Left renal cortex interstitium (tissue), 4 donors: ENCODE measurements at places on chromosomes 11 and 22. TPM values are rescaled to one million over a fixed set of nuclear protein-coding genes. Genes with fewer than 3 reads are reported as not detected.

- DNase-seq: no peak
Measured at GRCh38 chr22:25508161-25508560, 56.3 kb upstream of the GRK3 start.

SCGB1C1 gene
- not detected for polyA plus RNA-seq

DNA sequence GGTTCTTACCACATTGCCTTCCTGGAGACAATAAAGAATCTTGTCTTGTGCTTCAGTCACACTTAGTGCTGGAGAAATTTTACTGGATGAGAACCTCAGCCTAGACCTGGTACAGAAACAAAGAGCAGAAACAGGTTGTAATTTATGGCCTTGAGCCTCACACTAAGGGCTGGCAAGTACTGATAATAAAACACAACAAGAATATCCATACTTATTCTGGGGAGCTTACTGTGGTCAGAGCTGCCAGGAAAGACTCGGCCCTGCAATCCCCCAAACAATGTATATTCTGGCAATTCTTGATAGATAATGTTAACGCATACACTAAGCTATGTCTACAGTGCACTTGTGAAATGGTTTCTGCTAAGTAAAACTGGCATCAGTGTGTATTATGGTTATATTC is 9.7 kb downstream of the SNX19 start:
- DNase-seq: no peak

GRCh38 chr11:83293457-83293774 is 7.2 kb upstream of the CCDC90B start:
- DNase-seq: no peak

FAM89B gene
- 22.1 TPM for polyA plus RNA-seq

DNA sequence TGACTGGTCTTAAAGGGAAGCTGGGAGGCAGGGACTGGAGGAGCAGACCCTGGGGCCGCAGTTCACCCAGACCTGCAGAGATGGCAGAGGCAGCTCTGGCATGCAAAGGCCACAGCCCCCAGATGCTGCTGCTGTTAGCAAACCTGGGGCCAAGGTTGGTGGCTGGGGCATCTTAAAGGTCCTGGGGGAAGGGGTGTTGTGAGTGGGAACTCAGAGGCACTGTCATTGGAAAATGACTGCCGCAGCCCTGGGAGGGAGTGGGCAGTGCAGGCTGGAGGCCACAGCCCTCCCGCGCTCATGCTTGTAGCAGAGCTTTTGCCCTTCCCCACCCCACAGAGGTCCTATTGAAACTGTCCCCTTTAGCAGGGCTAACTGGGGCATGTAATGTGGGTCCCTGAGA is 111.8 kb downstream of the CTTN start:
- DNase-seq: no peak

- no peak for DNase-seq
Measured at GRCh38 chr11:31825838-31826484, 14.8 kb upstream of the PAX6 start.

CTSF gene
- polyA plus RNA-seq: 102 TPM

- no peak for DNase-seq
Measured at GRCh38 chr11:108914211-108914610, 249.3 kb downstream of the DDX10 start.

DNA sequence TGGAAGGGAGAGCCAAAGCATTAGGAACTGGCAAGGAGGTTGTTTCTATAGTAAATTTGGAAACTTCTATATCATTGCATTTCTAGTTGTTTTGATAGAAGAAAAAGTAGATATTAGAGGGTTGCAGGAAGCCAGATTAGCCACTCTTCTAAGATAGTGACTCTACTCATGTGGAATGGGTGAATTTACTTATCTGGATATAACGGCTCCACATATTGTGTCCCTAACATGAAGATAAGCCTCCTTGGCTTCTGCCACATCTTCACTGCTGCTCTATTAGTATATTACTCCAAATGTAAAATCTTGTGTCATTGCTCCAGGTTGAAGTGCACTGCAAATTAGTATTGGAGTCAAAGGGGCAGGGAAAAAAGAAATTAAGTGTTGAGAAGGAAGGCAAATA is 283.3 kb downstream of the CASP12 start:
- no peak for DNase-seq

SYT13 gene
- 13.7 TPM for polyA plus RNA-seq

DNA sequence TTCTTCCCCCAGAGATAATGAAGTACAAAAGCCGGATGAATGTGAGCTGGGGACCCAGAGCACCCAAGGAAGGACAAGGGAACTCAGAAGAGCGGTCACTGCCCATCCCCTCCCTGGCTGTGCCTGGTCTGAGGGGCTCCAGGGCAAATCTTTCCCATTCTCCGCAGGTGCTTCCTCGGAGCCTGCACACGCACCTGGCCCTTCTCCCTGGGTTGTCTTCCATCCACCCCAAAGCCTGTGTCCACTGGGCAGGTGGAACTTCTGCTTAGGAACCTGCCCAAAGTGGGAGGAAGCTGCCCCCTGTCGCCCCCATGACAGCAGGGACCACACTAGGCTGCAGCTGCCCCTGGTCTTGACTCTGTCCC is 121.0 kb upstream of the FGF3 start:
- no peak for DNase-seq

GNAZ gene
- 5.1 TPM for polyA plus RNA-seq

DNA sequence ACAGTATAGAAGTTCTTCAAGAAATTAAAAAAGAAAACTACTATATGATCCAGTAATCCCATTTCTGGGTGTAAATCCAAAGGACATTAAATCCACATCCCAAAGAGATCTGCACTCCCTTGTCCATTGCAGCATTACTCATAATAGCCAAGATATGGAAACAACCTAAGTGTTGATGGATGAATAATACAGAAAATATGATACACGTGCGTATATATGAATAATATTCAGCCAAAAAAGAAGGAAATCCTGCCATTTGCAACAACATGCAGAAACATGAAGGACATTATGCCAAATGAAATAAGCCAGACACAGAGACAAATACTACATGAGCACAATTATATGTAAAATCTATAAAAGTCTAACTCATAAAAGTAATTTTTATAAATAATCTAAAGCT is 306.3 kb upstream of the ANO3 start:
- no peak for DNase-seq

C11orf87 gene
- polyA plus RNA-seq: 0.23 TPM

- no peak for DNase-seq
Measured at GRCh38 chr22:27175021-27175838, 517.8 kb downstream of the MIAT start.

CARD16 gene
- 1.3 TPM for polyA plus RNA-seq

DNA sequence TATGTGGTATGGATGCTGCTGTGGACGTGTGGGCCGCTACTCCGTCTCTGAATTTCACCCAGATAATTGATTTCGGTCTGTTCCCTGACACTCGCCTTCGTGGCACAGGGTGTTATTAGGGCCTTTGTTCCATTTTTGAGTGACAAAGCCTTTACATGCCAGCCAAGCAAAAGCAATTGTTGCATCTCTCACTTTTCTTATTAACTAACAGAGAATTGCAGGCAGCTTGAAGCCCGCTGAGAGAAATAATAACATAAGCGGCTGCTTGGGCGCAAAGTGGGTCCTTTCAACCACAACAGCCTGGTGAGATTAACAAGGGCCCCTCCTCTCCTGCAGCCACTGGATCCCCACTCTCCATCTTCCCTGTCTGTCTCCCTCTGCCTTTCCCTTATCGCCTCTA is 449.4 kb downstream of the NTM start:
- no peak for DNase-seq

NCR3LG1 gene
- polyA plus RNA-seq: 1.3 TPM

TMEM25 gene
- polyA plus RNA-seq: 28.2 TPM

DNA sequence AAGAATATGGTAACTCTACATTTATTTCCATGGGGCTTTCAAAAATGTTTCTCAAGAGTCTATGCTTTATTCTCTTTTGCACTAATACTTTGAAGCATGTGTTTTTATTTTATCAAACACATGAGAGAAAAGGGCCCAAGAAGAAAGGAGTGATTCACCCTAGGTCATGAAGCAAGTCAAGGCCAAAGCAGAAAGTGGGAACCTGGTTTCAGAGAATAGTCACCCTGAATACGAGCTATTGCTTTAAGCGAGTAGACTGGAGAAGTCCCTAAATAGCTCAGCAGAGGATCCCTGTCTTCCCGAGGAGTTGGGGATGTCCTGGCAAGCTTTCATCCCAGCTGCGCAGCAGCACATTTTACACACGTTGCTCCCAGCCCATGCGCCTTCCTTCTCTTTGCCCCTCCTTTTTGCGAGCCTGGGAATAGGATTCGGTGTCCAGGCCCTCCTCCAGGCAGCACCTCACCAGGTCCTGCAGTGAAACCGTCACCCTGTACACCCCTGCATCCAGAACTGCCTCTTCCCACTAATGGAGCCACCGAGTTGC is 19.1 kb downstream of the MPEG1 start:
- no peak for DNase-seq

DNA sequence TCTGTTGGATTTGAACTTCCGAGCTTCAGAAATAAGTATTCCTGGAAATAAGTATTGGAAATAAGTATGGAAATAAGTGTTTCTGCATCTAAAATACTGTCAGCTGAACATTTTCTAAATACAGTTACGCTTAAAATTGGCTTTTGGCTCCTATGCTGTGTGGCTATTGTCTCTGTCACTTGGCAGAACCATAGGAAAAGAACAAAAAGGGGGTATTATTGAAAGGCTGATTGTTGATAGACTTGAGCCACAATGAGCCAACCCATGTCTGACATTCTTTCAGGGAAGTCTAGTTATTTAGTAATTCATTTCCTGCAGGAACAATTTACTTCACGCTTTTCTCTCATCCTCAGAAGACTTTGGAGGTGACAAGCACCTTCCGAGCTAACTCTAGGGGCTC is 32.5 kb upstream of the LARGE1 start:
- no peak for DNase-seq

- no peak for DNase-seq
Measured at GRCh38 chr22:49799431-49800075, 28.1 kb downstream of the BRD1 start.

SLC29A2 gene
- 33.0 TPM for polyA plus RNA-seq

DNA sequence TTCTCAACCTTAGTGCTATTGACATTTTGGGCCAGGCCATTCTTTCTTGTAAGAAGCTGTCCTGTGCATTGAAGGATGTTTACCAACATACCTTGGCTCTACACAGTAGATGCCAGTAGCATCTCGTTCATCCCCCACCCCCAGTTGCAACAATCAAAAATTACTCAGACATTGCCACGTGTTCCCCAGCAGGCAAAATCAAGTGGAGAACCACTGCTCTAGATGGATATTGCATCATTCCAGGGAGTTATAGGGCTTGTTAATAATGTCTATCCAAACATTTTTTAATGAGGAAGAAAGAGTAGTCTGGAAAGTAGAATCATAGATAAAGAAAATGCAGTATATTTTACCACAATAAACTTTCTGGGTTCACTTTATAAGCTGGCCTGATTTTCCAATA is 64.1 kb downstream of the PRMT3 start:
- no peak for DNase-seq

GRCh38 chr11:11724994-11725393 is 103.2 kb upstream of the GALNT18 start:
- DNase-seq: no peak

GRCh38 chr22:49670456-49671330 is 157.0 kb downstream of the BRD1 start:
- no peak for DNase-seq

DNA sequence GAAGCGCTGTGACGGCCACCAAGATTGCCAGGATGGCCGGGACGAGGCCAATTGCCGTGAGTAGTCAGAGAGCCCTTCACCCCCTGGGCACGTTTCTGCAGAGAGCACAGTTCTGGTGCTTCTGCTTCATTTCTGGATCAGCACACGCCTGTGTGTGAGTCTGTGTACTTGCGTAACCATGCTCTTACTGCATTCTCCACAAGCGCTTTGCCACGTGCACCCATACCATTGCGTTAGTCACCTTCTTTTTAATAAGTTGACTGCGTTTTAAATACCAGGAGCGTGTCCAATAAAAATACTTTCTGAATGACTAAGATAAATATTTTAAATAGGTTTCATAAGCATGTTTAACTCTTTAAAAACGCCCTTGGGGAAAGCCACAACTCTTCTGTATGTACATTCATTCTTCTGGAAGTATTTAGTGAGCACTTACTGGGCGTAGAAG is 143.0 kb upstream of the SORL1-AS1 start:
- DNase-seq: no peak

OR11H1 gene
- not detected for polyA plus RNA-seq

DNA sequence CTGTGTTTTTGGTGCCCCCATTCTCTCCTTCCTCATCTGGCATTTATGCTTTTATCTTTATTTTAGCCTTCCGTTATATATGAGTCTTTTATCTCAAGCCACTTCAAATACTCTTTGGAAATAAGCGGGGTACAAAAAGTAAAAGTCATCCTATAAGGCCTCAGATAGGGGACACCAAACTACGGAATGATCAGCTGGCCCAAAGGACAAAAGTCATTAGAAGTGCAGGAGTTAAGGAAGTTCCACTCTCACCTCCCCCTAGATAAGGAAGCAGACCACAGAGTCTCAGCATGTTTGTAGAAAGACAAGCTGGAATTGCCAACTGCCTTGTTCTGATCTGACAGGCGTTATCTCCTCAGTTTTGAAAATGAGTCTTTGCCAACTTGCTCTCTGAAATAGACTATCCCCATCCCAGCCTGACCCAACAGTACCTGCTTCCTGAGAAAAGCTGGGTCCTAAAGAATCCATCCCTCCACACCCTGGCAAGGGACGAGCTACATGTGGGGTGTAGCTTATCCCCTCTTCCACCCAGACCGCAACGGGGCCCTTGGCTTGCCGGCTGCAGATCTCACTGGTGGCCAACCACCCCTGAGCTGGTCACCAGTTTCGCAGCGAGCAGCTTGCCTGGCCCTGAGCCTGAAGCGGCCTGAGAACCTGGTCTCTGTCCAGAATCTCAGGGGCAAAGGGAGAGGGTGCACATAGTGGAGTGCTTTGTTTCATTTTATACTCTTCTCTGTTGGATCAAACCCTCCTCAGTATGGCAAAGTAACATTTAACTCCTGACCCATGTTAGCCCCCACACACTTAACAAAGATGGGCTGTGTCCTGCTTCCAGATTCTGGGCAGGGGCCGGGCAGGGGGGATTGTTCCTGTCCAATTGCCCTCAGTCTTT is 13.8 kb downstream of the FADS2 start:
- DNase-seq: no peak

GRCh38 chr11:46272816-46273427 is 4.5 kb upstream of the CREB3L1 start:
- no peak for DNase-seq

GRCh38 chr11:28871090-28871489 is 762.9 kb downstream of the METTL15 start:
- no peak for DNase-seq

CNTN5 gene
- polyA plus RNA-seq: 23.3 TPM
